ENCODE measurements at places on chromosomes 3 and 15.
A peak's percentile ranks its signal among the peaks of the same experiment; 100 is the strongest.

DNA sequence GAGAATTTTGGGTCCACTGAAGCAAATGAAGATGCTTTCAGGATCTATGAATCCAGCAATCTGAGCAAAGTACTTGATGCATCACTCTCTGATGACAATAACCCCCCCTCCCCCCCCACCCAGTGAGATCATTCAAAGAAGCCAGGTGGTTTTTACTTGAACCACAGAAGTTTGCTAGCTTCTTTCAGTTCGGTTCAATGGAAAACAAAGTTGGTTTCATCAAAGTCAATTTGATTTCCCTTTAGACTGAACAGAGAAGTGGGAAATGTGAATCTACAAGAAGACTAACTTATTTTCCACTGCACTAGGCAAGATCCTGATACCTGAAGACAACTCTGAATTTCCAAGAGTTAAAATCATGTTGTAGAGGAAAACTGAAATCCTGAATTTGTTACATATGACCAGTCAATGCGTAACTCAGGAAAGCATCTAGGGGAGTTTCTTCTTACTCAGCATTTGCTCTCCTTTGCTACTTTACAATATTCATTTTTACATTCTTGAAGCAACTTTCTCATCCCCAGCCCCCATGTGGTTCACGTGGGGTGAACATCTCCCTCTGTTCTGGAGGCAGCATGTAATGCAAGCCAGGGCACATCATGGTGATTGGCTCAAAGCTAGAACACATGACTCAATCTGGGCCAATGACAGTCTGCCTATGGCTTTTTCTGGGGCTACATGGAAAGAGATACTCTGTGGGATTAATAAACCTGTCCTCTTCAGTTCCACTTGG, 572.6 kb downstream of the FOXP1 start:
- DNase-seq: no peak

GRCh38 chr3:124364317-124365020, 365.8 kb upstream of the UMPS start:
- no peak for DNase-seq

- no peak for DNase-seq
These were observed 126.7 kb downstream of the TUSC7 start for GRCh38 chr3:116836286-116836685.

- DNase-seq: no peak
These were observed 23.3 kb downstream of the SLC6A6 start for GRCh38 chr3:14425581-14426304.

- no peak for DNase-seq
These were observed 94.4 kb downstream of the TJP1 start for GRCh38 chr15:29727871-29728270.

DNA sequence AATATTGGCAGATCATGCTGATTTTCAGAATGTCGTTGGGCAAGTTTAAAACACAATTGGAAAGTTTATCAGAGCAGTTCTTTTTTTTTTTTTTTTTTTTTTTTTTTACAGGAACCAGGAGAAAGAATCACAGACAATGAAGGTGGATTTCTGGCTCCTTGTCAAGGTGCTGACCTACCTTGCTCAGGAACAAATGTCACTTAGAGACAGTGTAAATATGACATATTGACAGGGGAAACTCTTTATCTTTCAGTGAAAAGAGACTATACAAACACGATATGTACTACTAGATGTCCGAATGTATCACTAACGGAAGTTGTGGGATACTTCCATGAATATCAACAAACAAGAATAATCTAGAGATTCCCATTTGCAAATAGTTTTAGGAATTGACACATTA, 237.3 kb downstream of the FMN1 start:
- DNase-seq: no peak

- DNase-seq: no peak
These were observed 1495.3 kb downstream of the SI start for GRCh38 chr3:163582967-163583366.

DNA sequence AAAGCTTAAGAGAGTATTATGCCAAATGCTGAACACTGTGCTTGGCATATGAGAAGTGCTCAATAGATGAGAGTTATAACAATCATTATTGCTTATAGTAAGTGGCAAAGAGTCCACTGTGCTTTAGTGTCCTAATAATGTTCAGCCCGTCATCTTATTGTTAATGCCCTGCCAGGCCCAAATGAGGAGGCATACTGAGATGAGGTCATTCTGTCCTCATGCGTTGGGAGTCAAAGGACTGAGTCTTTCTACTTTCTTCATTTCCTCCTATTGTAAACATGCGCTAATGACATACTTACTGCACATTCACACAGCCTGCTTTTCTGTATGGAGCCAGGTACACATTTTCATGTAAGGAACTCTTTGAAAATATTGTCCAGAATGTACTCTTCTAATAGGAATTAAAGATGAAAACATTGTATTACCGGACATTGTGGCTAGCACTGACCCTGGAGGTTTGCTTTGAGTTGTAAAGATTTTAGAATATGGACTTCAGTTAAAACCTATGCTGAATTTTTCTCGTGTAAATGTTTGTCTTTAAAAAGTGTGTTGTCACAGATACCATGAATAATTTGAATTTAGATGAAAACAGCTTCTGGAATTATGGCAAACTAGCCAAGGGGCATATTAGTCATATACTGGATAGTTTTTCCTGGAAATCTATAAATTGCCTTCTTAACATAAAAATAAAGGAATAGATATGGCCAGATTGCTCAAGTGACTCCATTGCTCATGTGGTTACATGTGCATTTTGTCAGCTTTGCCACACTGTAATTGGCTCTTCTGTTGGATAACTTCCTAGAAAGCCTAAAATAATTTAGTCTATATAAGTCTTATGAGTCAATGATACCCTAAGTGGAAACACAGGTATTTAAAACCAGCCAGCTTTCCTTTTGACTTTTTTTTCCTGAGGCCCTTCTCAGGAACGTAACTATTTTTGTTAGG, 38.3 kb downstream of the KBTBD12 start:
- no peak for DNase-seq

- DNase-seq: no peak
These were observed 1.4 kb upstream of the RAD18 start for GRCh38 chr3:8964436-8965370.

DNA sequence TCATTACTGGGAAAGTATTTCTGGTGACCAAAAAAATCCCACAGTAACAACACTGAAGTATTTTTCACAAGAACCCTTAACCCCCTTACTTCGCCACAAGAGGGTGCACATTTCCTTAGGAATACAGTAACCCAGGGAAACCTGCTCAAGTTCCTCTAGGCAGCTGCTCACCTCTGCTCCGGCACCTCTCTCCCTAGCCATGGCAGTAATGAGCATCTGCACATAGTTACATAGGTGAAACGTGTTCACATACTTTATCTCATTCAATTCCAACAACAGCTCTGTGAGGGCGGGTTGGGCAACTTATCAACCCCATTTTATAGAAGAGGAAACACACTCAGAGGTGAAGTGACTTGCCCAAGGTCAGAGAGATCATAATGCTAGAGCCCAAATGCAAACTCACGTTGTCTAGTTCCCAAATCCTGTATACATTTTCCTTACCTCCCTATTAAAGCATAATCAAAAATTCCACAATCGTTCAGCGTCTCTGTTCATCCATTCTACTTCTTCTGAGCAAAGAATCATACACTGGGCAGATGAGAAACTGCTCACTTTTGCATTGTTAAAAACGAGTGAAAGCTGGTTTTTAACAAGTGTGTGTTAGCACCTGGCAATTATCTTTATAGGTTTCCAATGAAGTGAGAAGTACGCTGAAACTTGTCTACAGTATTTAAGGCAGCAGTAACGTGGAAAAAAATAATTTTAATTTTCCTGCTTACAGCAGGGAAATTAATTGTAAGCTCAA, 90.7 kb downstream of the IGF2BP2 start:
- peak; percentile 40 for DNase-seq

- no peak for DNase-seq
These were observed 30.5 kb upstream of the TIPARP start for GRCh38 chr3:156643729-156644389.

DNA sequence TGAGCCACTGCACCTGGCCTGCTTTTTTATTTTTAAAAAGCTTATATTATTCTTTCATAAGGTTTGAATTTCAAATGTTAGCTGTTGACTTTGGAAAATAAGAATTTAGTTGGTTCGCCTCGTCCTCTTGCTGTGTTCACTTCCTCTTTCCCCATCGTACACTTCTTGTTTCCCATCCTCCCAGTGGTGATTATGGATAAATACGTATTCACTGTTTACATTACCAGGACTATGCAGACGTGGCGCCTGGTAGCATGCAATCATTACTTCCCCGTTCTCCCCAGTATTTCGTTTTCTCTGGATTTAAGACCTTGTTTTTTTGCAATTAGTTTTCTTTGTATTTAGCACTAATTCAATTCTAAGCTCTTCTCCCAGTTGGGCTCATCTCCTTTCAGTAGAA, 70.1 kb downstream of the LMLN start:
- DNase-seq: no peak

- DNase-seq: no peak
These were observed 334.7 kb upstream of the RASGRP1 start for GRCh38 chr15:38899300-38899699.

DNA sequence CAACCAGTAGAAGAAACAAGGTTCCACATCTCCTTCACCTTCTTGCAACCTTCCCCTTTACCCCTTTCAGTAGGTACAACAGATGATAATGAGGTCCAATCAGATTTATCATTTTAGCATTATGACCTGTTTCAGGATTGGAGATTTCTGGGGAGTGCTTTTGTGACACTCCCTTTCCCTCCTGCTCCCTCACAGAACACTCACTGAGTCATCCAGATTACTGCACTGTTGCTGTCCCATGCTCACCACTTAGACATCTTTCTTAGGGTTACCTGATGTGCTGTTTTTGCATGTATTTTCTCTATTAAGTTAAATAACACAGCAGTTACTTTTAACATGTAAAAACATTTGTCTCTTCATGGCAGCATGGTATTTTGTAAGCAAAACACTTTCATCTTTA, 118.5 kb downstream of the MFSD1 start:
- no peak for DNase-seq

DNA sequence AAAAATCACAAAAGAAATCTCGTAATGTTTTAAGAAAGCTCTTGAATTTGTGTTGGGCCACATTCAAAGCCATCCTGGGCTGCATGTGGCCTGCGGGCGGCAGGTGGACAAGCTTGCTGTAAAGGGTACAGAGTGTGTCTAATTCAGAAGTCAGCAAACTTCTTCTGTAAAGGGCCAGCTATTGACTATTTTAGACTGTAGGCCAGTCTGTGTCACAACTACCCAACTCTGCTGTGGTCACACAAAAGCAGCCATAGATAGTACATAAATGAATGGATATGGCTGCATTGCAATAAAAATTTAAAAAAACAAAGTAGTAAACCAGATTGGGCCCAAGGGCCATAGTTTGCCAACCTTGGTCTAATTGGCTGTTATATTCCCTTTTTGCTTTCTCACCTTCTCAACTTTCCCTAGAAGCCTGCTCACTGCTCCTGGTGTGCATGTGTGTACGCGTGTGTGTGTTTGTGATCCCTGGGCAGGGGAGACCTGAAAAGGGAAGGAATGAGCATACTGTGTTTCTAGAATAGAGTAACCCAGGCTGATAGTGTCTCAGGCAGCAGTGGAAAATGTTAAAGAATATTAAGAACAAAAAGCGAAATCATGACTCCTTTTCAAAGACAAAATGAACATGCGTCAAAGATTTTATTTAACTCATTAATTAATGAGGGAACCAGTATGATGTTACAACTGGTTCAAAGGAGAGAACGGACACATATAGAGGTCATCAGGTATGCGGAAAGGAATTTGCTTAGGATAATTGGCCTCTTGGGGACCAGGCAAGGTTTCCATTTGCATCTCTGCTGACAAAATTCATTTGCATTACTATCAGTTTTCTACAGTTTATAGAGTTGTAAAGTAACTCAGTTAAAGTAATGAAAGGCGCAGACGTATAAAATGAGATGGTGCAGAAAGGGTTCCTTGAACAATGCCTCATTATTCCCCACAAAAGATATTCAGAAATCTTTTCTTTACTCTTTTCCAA, 248.0 kb downstream of the THSD4 start:
- DNase-seq: no peak

DNA sequence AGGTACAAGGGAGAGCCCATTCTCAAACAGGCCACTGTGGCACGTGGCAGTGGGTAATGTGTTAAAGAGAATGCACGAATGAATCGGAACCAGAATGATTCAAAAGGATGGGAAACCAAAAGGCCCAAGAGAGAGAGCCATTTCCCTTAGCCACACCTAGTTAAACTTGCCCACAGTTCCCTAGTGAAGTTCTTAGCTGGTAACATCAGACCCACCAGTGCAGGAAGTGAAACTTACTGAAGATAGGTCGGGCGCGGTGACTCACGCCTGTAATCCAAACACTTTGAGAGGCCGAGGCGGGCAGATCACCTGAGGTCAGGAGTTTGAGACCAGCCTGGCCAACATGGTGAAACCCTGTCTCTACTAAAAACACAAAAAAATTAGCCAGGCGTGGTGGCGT, 97.1 kb downstream of the MEX3B start:
- DNase-seq: no peak

DNA sequence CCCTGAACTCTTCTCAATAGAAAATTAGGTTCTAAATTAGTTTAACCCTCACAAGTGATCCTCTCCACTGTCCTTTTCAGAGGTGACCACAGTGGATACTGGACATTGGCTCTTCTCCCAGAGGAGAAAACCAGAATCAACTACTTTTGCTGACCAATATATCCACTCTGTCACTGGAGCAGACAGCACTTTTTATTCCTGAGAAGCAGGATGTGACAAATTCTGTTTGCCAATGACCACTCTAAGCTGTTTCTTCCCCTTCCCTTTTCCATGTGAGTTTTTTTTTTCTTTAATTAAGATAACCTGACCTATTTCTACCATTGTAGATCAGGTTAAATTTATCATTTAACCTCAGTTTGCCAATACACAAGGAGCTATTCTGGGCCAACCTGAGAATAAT, 79.7 kb upstream of the ZNF280D start:
- DNase-seq: no peak

DNA sequence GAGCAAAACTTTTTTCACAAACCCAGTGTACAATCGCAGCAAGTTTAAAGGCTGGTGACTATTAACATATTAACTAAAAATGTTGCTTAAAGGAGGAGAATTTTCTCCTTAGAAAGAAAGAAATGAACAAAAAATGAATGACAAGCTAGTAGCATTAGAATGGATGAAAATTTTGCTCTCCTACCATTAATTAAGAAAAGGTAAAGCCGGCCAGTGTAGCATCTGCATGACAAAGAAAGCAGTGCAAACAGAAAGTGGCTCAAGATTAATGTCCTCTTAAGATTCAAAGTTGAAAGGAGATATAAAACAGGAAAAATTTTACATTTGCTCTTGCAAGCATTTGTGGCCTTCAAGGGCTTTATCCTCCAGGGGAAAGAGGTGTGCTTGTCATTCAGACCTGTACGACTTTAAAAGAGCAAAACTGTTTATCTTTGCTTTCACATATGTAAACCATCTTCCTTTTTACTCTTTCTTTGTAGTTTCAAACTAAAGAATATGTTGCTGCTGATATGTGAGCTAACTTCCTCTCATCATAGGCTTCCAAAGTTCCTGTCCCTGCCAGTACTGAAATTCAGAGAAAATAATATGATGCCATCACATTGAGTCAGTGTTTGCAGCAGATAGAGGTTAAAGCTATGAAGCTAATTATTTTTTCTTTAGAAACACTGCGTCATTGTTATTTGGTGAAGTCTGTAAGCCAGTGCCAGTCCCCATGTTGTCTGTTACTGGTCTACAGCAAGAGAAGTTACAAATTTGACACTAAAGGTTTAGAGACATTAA, 439.1 kb upstream of the GRM7 start:
- no peak for DNase-seq

GRCh38 chr3:172635588-172635987, 75.3 kb downstream of the NCEH1 start:
- DNase-seq: no peak
